ENCODE measurements at places on chromosomes 4 and X. TPM values are rescaled to one million over a fixed set of nuclear protein-coding genes. Genes with fewer than 3 reads are reported as not detected.
A peak's percentile ranks its signal among the peaks of the same experiment; 100 is the strongest.

Gene NPY2R
- total RNA-seq = not detected

Gene TMPRSS11B
- not detected for total RNA-seq

GRCh38 chr4:174228988-174229387 lies 54.5 kb downstream of the FBXO8 start:
- DNase-seq = no peak

Gene PNMA6E
- total RNA-seq = not detected

Gene DMRTC1
- not detected for total RNA-seq

Gene CDKL2
- total RNA-seq = 0.13 TPM

GRCh38 chr4:123325241-123325681 lies 71.3 kb upstream of the SPRY1 start:
- DNase-seq = no peak

Gene IL15
- 0.77 TPM for total RNA-seq

Gene DCAF8L2
- not detected for total RNA-seq

Gene NCAPG
- 8.9 TPM for total RNA-seq

Gene MAGEA10
- total RNA-seq = not detected

DNA sequence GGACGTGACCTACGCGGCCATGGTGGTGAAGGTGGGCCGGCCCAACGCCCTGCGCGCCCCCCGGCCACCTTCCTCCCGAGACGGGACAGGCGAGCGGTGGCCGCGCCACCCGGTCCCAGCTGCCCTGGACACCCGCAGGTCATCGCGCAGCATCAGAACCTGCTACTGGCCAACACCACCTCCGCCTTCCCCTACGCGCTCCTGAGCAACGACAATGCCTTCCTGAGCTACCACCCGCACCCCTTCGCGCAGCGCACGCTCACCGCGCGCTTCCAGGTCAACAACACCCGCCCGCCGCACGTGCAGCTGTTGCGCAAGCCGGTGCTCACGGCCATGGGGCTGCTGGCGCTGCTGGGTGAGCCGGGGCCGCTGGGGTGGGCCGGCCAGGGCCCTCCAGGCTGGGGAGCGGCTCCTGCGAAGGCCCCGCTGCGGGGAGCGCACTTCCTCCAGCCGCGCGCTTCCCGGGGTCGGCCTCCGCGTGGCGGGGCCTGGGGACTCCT lies 9.0 kb upstream of the SLC26A1 start:
- peak; percentile 20 for DNase-seq

Gene CT45A1
- not detected for total RNA-seq

Gene PSMD10
- 59.7 TPM for total RNA-seq

Measured in dermis microvascular lymphatic vessel endothelial cell (primary cell).